ENCODE measurements at places on chromosomes 3 and 15.

DNA sequence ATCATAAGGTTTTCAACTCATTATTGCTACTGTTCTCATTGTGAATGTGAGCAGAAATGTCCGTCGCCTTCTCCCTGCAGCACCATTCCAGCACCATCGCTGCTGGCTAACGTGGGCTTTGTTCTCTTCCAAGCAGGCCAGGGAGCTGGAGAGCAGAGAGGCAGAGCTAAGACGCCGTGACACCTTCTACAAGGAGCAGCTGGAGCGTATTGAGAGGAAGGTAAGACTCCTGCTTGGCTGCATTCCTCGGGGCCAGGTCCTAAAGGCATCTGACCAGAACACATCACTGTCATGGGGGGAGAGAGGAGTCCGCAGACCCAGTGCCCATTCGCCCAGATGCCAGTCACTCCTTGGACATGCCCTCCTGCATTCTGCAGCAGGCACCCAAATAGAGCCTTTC is 130.4 kb upstream of the PLXNA1 start:
- DNase-seq: no peak

DNA sequence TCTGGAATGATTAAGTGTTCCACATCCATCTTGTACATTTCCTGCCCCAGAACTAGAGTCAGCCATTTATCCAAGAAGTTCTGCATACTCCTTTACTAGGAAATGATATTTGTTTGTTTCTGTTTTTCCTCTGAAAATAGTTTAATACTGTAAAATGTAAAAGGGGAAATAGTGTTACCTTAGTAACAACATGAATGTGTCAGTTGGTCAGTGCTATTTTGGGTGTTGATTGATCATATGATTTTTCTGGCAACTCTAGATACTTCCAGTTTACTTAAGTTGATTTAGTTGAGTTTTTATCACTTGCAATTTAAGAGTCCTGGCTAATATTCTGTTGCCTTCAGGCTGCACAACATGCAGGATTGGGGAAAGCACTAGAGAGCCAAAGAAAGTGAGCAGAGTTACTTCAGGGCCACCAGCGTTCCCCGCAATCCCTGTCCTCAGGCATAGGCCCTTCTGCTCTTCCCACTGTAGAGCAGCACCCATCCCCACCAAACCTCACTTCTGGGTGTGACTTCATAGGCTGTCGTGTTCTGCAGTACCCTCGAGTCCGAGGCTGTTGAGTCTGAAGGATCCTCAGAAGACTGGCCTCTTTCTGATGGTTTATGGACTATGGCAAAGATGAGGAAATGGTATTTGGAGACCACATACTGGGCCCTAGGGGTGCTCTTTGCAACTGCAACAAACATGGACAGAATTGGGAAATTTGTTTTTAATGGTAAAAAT is 69.0 kb downstream of the CHD2 start:
- DNase-seq: no peak

DNA sequence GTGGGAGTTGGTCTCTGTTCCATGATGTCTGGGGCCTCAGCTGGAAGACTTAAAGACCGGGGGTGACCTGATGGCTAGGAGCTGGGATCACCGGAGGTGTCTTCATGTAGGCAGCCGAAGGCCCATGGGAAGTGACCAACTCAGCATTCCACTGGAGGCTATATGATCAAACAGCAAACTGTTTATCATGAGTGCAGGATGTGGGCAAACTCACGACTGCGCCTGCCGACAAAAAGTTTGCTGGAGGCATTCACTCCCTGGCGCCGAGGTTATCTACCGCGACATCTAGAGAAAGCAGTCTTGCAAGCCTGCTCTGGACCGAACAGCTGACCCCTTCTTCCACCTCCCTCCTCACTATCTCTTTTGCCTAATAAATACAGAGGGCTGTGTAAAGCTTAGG is 62.7 kb upstream of the NR2C2 start:
- no peak for DNase-seq

DNA sequence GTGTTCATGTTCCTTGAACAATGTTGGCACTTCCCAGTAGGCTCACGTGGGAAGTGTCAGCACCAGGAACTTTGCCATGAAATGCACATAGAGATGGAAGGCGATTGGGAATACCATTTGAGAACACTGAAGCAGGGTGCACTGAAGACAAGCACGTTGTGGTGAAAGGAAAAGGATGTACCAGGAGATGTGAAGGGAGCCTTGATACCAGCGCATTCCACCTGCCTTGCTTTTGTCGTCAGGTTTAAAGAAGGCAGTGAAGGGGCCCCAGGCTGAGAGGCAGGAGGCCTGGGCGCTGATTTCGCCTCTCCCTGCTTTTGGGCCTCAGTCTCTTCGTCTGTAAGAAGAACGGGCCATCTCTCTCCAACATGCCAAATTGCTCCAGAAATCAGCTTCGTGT is 194.5 kb upstream of the HES1 start:
- no peak for DNase-seq

GRCh38 chr15:68585574-68586273 is 6.9 kb downstream of the CORO2B start:
- DNase-seq: no peak

DNA sequence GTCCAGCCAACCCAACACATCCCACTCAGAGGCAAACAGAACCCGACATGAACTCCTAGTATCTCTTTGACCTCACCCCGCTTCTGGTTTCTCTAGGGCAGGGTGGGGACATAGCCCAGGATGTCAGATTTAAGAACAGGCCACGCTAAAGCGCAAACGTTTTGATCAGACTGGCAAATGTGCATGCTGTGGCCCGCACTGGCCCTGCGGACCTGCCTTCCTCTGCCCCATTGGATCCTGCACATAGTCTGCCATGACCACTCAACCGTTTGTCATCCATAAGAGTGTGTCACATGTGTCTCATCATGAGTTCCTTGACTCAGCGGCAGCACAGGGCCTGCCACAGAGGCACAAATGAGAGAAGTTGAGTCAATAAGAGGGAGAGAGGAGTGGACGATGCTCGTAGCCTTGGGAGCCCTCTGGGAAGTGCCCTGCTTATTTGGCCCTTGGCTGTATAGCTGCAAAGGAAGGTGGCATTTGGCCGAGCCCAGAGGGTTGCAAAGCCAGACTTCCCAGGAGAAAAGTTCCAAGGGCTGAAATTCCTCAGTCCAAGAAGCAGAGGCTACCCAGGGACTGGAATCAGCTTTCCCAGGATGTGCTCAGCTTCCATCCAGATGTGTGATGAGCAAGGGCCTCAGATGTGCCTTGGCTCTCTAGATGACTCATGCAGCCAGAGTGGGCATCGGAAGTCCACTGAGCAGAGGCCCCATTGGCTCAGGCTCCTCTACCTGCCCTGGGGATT is 55.5 kb upstream of the SLCO2A1 start:
- DNase-seq: no peak

- DNase-seq: no peak
Observed at GRCh38 chr15:25679492-25679891, 183.6 kb downstream of the ATP10A start.

DNA sequence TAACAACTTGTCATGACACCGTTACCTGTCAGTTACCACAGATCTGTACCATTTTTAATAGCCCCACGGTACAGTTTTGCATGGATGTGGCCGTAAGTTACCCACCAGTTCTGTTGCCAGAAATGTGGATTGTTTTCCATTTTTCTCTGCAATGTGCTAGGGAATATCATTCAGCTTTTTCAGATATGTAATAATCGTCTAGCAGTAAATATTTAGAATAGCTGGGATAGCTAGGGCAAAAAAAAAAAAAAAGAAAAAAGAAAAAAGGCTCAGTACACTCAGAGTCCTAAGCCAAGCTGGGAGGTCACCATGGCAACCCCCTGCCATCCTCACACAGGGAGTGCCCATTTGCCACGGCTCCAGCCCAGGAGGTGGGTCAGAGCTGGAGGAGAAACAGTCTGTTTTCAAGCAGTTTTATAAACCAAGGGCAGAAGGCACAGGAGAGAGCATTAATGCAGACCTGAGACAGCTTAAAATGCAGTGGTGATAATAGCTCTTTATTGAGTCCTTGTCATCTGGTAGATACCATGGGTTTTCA is 25.2 kb downstream of the PAQR5 start:
- no peak for DNase-seq

- no peak for DNase-seq
Observed at GRCh38 chr15:68770216-68770615, 50.5 kb downstream of the ANP32A start.

DNA sequence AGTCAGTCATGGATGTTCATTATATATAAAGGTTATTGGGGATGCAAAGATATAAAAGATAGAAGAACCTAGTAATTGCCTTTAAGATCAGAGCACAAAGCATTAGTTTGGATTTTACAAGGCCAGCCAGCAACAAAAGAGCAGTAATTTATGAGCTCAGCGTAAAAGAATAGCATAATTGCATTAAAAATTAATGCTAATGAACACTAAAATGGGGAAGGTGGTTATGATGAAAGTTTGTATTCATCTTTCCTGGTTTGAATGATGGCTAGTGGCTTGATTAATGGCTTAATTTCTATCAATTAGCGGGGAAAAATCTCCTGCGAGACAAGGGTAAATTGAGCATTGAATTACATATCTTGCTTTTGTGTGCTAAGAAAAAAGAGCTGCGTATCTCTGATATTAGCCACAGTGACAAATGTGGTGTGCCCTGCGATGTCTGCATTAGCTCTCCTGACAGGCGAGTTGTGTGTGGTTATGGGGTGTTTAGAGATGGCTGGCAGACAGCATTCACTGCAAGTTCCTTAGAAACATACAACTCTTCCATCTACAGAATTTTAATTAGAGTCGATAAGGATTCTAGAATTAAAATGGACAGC is 42.8 kb upstream of the MLF1 start:
- DNase-seq: no peak

DNA sequence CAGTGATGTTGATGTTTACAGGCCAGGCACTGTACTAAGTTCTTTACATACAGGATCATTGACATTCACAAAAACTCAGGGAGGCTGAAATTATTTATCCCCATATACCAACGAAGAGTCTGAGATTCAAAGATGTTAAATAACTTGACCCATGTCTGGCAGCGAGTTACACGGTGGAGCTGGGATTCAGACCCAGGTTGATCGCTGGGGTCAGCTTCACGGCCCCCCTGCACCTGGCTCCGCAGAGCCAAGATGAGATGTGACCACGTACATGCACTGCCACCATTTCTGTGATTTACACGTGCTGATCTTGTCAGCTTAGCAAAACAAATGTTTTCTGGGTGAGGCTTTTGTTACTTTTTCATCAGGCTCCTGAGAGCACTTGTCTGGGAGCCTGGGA is 109.8 kb downstream of the EEFSEC start:
- DNase-seq: no peak

DNA sequence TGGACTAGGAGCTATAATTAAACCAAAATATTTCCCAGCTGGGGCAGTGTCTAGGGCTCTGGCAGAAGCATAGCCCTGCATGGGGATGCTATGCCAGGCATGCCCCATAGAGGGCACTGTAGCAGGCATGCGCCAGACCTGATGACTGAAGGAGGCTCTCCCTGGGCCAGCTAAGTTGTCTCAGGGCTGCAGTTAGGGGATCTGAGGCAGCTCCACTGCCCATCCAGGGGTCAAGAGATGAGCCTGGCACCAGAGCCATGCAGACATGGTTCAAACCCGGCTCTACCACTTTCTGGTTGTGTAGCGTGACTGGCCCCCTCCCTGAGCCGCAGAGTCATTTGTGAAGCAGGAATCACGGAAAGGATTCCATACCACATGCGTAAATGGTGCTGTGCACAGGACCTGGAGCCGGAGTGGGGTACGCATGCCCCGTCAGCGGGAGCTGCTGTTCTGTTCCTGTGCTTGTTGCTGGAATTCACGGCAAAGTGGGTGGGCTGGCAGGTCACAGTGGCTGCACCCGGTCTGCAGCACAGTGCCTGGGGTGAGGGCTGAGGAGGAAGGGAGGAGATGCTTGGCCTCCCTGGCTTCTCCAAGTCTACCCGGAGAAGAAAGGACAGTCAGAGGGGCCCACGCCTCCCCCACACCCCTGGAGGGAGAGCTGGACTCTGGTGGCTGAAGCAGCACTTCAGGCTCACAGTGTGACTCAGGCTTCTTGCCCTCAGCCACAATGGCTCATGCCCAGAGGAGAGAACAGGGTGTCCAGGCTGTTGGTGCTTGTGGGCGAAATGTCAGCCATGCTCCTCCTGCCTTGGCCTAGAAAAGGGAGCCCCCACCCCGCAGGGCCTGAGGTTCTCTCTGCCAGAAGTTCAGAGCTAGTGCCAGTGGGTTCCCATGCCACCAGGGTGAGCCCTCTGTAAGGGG is 43.1 kb downstream of the DNASE1L3 start:
- DNase-seq: no peak

- no peak for DNase-seq
Observed at GRCh38 chr15:27949089-27949488, 150.0 kb downstream of the OCA2 start.

DNA sequence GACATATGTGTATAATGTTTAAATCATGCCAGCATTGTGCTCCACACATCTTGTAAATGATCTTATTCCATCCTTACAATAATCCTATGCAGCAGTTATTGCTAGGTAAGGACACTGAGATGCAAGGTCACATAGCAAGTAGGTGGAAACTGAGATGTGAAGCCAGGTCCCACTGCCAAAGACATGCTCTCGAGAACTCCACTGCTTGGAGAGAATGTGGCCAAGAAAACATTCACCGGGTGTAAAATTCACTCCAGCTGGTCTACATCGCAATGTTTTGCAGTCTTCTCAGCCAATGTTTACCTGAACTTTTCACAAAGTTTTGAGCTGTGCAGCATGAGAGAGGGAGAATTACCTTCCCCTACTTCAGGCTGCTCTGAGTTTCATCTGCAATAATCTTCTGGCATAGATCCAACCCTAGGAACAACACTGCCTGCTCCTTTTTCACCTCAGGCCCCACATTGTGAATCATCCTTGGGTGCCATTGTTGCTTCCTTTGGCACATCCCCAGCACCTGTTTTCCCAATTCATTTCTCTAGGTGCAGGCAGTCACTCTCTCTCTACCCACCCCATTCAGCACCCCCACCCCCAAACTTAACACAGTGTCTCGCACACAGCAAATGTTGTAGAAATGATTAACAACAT is 53.5 kb upstream of the PRTG start:
- no peak for DNase-seq

GRCh38 chr3:134623615-134624245 is 27.1 kb downstream of the KY start:
- DNase-seq: no peak

GRCh38 chr3:112327371-112327951 is 5.5 kb upstream of the CD200 start:
- peak; percentile 78 for DNase-seq

GRCh38 chr15:99982662-99983061 is 249.4 kb upstream of the LYSMD4 start:
- no peak for DNase-seq

DNA sequence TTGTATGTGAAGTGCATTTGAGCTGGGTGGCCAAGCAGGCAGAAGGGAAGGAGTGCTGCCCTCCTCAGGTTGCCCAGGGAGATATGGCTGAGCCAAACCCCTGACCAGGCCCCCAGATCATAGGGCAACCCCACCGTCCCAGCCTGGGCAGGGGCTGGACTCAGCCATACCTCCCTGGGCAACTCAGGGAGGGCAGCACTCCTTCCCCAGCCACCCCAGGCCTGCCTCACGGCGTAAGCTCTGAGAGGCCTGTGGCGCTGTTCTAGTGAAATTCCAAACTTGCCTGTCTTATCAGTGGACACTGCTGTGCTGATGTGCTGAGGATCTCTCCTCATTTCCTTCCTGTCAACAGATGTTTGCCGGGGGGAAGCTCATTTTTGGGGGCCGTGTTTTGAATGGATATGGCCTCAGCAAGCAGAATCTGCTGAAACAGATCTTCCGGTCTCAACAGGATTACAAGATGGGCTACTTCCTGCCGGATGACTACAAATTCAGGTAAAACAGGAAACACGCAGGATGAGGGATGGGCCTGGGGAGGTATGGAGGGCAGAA is 57.6 kb upstream of the FGD5 start:
- no peak for DNase-seq
